ENCODE measurements at places on chromosomes 16 and 17.

- DNase-seq = no peak
Measured at GRCh38 chr17:68089881-68090280, 54.3 kb downstream of the KPNA2 start.

- DNase-seq = no peak
Measured at GRCh38 chr17:78224231-78225087, 7.0 kb upstream of the TMEM235 start.

DNA sequence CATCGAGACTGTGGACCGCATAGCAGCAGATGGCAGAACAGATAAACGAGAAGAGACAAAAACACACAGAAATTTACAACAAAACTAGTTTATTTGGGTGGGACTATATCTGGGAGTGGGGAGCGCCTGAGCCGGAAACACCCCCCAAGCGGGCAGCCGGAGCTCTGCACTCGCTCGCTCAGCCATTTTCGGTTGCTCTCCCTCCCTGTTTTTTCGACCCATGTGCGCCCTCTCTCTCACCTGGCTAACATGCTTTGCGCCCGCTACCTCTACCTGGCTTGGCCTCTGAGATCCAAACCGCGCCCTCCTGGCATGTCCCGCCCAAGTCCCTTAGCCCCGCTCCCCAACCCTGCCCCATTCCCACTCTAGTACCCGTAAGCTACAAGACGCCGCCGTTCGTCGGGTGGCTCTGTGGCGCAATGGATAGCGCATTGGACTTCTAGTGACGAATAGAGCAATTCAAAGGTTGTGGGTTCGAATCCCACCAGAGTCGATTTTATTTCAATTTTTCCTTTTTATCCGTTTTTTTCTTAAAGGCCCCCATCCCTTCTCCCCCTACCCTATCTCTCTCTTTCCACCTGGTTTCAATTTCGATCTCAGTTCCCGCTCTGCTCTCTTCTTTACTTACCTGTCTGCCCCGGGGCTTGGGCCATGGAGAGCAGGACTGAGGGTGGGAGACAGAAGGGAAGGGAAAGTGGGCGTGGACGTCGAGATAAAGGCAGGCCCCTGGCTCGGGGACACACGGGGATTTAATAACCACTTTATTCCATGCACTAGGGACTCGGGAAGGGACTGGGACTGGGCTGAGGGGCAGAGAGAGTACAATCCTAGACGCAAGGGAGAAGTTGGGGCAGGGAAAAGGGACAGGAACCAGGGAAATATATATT is 2.4 kb upstream of the ALOXE3 start:
- peak; percentile 27 for DNase-seq

DNA sequence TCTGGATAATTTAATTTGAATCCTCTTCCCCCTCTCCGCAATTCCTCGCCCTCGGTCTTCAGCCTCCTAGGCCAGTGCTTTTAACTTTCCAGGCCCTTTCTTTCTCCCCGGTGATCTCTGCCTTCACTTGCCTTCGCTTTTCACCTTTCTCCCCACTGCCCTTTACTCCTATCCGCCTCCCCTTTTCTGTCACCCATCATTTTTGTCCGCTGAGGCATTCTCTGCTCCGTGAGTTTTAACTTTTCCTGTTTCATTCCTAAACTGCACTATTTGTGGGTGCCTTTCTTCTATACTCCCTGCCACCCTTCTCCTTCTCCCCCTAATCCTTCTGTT is 729 bp downstream of the LONP2 start:
- DNase-seq = no peak

GRCh38 chr17:47279062-47279801 is 25.6 kb downstream of the ITGB3 start:
- no peak for DNase-seq

All from stimulated activated CD4-positive, alpha-beta T cell treated with anti-CD3 and anti-CD28 coated beads, Interleukin-15, amount 100 ng/mL, for 1 hour (primary cell).